ENCODE measurements at places on chromosomes 6 and 20. TPM values are rescaled to one million over a fixed set of nuclear protein-coding genes. Genes with fewer than 3 reads are reported as not detected.

The SYNDIG1 gene
- total RNA-seq = 13.7 TPM

The APOM gene
- total RNA-seq = not detected

The DEFB113 gene
- not detected for total RNA-seq

The ANKRD6 gene
- 32.2 TPM for total RNA-seq

The COL11A2 gene
- total RNA-seq = 0.11 TPM

The CLPSL2 gene
- not detected for total RNA-seq

The TMEM74B gene
- total RNA-seq = not detected

The PSORS1C2 gene
- total RNA-seq = 5.2 TPM

The SYCP2L gene
- total RNA-seq = 0.32 TPM

The C20orf144 gene
- total RNA-seq = not detected

The BPIFB1 gene
- not detected for total RNA-seq

The MMP24OS gene
- total RNA-seq = 43.1 TPM

The MAVS gene
- 35.2 TPM for total RNA-seq

The VSX1 gene
- not detected for total RNA-seq

The LPA gene
- not detected for total RNA-seq

The COL10A1 gene
- not detected for total RNA-seq

The ANGPT4 gene
- 5.7 TPM for total RNA-seq

The TJAP1 gene
- 71.6 TPM for total RNA-seq

The PLCB1 gene
- total RNA-seq = 22.9 TPM

The SPDEF gene
- not detected for total RNA-seq

The DDRGK1 gene
- 18.0 TPM for total RNA-seq

The ZNF334 gene
- not detected for total RNA-seq

The DEFB110 gene
- total RNA-seq = not detected

The ARFGEF2 gene
- total RNA-seq = 7.9 TPM

The MOXD1 gene
- 0.75 TPM for total RNA-seq

The FITM2 gene
- 5.3 TPM for total RNA-seq

The OPRL1 gene
- total RNA-seq = 0.21 TPM

The PRSS16 gene
- total RNA-seq = not detected

The MTFR2 gene
- total RNA-seq = not detected

The APCDD1L gene
- total RNA-seq = 2.1 TPM

The PDE7B gene
- 6.0 TPM for total RNA-seq

The SLC17A2 gene
- total RNA-seq = not detected

The PPP1R3G gene
- total RNA-seq = 1.1 TPM

The CDH26 gene
- total RNA-seq = not detected

The LY6G5C gene
- total RNA-seq = 0.96 TPM

The GJA1 gene
- total RNA-seq = 85.0 TPM

The PARD6B gene
- total RNA-seq = 1.2 TPM

The PRRT1 gene
- 1.4 TPM for total RNA-seq

The GATA5 gene
- total RNA-seq = not detected

The IL20RA gene
- total RNA-seq = not detected

The FNDC1 gene
- total RNA-seq = 0.11 TPM

The PKHD1 gene
- not detected for total RNA-seq

The TRDN gene
- total RNA-seq = not detected

The HLA-F gene
- 75.0 TPM for total RNA-seq

The RFX6 gene
- not detected for total RNA-seq

The HDGFL1 gene
- total RNA-seq = not detected

The ECT2L gene
- total RNA-seq = not detected

The SIRPD gene
- not detected for total RNA-seq

The FGD2 gene
- total RNA-seq = 49.4 TPM

The LY6G6C gene
- total RNA-seq = not detected

The HCRTR2 gene
- not detected for total RNA-seq

The ULBP3 gene
- total RNA-seq = 24.2 TPM

The TMEM30A gene
- 54.8 TPM for total RNA-seq

The SCRT2 gene
- not detected for total RNA-seq

The ANKRD66 gene
- total RNA-seq = not detected

The ENTPD6 gene
- 66.5 TPM for total RNA-seq

The MUC22 gene
- not detected for total RNA-seq

The CD109 gene
- 17.6 TPM for total RNA-seq
